ENCODE measurements at places on chromosomes 6 and 20.

DNA sequence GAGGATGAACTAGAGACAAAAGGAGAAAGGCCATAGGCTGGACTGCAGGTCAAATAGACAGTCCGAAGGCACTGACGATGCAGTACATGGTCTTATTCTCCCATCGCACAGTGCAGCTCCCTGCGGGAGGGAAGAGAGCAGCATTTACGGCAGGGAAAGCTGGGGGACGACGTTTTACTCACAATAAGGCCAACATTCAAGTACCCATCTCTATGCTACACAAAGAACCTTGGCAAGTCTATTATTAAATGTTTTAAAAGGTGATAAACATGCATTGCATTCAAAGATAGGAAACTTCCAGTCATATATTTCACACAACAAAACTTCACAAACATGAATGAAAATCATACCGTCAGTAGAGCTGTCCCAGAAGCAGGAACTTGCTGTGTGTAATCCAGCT lies 7.8 kb downstream of the DYNLT1 start:
- DNase-seq = no peak

DNA sequence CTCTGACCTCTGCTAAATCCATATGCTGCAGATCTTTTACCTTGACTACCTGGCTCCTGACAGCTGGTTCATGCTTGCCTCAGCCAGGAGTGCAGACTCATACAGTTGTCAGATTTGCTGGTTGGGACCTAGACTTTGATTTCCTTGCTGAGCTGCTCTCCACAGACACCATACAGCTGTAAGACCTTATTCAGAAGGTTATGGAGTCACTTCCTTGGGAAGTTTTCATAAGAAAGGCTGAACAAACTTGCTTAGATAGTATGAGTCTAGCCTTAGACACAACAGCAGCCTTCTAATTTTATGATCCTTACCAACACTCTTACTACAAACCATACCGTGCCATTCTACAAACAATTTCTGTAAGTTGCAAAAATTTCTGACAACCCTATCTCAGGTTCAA lies 102.9 kb downstream of the EDN1 start:
- DNase-seq = no peak

GRCh38 chr6:6592826-6593475 lies 4.4 kb downstream of the LY86 start:
- no peak for DNase-seq

- DNase-seq = peak; percentile 90
Measured at GRCh38 chr20:49982346-49983122, at the start of gene SNAI1. SNAI1 (plus strand) TSS chr20:49982980; CDS start chr20:49983060, 80 bp downstream.

DNA sequence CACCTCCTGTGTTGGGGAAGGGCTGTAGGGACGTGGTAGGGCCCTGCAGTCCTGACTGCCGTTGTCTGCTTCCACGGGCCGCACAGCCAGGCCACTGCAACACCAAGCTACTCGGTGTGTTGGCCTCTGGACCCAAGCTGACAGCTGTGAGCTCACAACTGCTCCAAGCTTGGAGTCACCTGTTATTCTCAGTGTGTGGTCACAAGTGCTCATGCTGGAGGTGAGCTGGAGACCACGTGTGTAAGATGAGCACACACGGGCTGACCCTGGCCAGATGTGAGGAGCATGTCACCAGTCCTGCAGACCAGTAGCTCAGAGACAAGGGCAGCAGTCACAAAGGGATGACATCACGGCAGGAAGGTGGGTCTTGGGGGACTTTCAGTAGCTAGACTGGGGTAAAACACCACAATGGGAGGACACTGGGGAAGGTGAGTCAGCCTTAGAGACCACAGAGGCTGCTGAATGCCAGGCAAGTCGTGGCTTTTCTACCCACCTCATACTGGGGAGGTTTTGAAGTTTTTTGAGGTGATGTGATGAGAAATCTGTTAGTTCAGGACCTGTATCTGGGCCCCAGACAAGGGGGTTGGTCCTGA lies 87.3 kb downstream of the FAM120B start:
- no peak for DNase-seq

DNA sequence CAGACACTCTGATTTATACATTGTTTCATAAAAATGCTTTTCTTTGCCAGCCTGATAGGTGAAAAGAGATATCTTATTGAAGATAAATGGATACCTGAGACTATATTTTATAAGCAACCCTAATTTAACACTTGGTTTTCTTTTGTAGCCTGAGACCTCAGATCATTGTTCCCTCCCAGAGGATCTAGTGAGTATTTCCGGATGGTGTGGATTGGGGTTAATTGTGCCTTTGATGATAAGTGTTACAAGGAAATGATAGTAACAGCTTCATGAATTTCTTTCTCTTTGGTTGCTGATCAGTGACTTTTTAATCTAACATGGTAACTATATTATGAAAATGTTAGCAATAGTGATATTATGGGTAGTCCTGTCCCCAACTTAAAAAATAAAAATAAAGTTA lies 30.4 kb downstream of the KDM1B start:
- no peak for DNase-seq

GRCh38 chr20:48583171-48583570 lies 244.6 kb downstream of the PREX1 start:
- DNase-seq = no peak

DNA sequence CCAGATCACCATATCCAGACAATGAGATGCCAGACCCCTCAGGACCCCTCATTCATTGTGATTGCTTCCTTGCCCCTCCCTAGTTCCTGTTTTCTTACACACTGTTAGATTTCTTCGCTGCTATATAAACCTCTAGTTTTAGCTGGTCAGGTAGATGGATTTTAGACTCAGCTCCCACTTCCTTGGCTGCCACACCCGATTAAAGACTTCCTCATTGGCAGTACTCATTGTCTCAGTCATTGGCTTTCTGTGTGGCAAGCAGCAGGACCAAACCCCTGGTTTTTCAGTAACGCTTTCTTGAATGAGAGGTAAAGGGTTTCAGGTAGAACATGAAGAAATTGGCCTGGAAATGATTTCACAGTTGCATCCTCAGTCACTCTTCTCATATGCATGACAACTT lies 47.9 kb downstream of the QRSL1 start:
- DNase-seq = no peak

DNA sequence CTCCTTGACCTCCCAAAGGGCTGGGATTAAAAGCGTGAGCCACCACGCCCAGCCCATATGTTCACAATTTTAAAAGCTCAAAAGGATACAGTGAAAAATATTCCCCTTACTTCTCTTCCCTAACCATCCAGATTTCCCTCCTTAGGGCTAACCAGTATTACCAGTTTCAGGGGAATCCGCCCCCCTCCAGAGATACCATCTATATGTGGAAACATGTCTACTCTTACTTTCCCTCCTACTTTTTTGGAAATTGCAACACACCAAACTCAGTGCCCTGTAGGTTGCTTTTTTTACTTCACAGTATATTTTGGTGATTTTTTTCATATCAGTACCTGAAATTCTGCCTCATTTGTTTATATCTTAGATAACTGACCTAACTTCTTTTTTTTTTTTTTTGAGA lies 6.9 kb upstream of the RPL10A start:
- no peak for DNase-seq

DNA sequence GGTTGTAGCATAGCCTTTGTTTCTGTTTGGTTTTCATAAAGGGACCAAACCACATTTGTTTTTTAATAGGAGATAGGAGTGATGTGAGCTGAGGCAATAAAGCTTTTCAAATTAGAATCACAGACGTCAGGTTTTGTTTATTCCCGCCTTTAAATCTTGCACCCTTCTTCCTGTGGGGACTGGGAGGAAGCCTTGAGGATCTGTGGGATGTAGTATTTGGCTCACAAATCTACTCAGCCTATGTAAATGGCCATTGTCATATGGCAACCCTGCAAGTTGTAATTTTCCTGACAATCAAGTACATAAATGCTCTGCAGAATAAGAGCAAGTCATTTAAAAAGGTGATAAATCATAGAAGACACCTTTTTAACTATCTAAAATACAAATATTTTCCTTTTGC lies 110.4 kb downstream of the ADGRG6 start:
- DNase-seq = no peak

DNA sequence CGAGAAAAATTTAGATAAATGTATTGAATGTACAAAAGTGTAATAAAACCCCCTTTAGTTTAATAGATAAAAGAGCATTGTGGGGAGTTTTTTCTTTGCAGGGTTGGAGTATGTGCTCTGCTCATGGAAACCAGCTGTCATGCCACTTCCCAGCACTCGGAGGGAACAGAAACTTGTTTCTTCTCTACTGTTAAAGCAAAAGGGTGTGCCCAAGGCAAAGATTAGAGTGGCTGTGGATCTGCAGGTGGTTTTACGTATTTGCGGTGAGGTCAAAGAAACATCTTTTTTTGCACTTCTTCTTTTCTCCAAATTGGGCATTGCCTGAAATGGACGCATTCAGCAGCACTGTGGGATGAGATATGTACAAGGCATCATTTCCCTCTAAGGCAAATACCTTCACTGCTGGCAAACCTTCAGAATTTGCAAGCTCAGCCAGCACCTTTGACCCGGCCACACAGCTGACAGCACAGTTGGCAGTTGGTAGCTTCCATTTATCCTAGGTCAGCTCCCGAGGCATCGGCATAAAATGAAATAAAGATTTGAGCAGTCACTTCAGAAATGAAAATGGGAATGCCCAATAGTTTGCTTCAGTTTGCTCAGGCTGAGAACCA lies 178.4 kb upstream of the EYA4 start:
- DNase-seq = peak; percentile 24

DNA sequence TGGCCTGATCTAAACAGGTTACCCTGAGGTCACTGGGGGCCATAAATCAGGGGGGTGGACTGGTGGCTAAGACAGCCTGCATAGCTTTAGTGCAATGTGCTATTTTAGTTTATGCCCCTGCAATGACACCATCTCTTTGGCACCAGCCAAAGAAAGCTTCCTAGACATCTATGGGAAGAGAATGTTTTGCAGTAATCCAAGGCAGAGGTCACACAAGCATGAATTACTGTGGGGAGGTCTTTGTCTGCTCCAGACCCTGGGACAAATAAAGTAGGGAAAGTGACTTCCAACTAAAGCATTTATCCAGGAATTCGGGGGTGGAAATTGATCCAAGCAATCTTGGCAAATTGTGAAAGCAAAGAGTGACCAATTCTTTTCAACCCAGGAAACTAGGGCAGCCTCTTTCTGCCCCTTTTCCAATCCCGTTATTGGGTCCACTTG lies 5.3 kb downstream of the RIPOR2 start:
- DNase-seq = no peak

DNA sequence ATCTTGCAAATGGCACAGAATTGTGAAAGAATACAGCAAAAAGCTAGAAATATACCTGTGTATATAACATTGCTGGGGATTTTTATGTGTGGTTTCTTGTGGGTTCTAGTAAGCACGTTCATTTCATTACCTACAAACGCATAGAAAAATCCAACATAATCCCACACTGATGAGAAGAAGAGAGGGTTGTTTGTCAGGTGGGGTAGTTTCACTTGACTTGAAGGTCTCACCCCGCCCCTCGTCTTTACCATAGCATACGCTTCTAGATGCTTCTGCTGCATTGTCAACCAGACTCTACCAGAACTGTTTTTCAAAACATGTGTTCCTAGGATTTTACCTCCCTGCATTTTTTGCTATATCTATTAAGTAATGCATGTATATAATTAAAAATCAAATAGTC lies 284.1 kb upstream of the TAB2 start:
- DNase-seq = no peak

GRCh38 chr6:136873748-136874147 lies 48.4 kb upstream of the SLC35D3 start:
- DNase-seq = no peak

DNA sequence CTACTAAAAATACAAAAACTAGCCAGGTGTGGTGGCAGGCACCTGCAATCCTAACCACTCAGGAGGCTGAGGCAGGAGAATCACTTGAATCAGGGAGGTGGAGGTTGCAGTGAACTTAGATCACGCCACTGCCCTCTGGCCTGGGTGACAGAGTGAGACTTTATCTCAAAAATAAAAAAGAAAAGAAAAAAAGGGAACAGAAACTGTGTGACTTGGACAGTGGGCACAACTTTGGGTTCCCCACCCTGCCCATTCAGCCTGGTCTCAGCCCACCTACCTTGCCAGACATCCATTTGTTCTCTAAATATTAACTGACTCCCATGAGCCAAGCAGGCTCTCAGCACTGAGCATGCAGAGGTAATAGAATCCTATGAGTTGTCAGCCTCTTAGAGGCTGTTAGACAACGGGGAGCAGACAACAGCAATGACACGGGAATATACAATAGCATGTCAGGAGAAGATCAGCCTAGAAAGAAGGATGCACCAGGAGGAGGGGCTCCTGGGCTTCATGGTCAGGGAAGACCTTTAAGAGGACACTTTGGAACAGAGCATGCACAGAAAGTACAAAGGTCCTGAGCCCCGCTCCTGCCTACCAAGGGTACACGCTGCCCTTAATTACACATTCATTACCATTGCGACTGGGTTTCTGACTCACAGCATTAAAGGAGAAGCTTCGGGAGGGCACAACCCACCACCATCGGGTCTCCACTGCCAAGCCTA lies 20.0 kb downstream of the FAM209B start:
- no peak for DNase-seq

- no peak for DNase-seq
Measured at GRCh38 chr20:50510706-50511542, 741 bp downstream of the PTPN1 start.

DNA sequence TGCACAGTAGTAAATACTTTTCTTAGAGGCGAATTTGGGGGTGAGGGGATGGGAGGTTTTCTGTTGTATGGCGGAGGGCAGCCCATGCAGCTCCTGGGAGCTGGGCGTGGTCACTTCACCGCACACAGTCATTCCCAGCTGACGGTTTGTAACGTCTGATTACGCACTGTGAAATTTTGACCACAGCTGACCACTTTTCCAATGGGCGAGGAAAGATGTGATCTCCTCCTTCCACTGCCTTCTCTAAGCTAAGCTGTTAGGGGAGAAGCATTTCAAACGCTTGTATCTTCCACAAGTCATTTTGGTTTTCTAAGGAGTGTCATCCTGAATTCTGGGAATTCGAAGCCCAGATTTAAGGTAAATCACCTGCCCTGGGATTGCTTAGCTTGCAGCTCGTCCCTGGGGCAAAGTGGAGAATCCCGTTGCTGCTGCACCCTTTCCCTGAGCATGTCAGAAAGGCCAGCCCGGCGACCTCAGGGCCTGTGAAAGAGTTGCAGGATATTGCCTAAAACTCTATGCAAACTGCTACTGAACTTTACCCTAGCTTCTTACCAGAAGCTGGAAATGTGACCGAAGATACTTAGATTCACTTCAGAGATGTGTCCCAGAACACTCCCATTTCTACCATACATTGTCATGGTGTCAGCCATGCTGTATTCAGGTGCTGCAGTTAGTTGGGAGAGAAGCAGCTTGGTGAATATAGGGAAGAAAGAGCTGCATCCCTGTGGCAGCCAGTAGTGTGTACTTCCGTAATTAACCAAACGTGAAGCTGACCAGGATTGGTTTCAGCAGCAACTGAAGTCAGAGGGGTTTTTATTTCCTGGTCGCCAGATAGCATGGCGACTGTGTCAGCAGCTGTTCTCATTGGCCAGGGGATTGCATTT lies 58.9 kb downstream of the RREB1 start:
- DNase-seq = no peak

DNA sequence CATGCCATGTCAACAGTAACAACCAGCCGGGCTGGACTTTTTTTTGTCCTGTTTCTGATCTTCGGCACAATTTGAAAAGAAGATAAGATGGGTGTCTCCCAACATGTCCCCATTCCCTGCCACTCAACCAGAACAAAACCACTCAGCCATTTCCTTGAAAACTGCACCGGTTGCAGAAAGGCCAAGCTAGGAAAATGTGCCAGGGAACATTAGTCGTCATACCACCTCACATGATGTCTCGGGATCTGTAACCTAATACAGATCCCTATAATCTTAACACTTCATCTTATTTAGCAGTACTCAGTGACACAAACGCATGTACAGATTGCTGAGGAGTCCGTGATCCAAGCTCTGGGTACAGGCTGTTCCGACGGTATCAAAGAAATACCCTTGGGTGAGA lies 46.5 kb downstream of the ALDH8A1 start:
- no peak for DNase-seq

Data from CD4-positive, alpha-beta T cell treated with Interferon alpha-2 for 1 hour (primary cell).